Osteoblast (primary cell): ENCODE measurements at places on chromosomes 4 and X.

GRCh38 chrX:928606-929005, 283.8 kb downstream of the CRLF2 start:
- no peak for DNase-seq

DNA sequence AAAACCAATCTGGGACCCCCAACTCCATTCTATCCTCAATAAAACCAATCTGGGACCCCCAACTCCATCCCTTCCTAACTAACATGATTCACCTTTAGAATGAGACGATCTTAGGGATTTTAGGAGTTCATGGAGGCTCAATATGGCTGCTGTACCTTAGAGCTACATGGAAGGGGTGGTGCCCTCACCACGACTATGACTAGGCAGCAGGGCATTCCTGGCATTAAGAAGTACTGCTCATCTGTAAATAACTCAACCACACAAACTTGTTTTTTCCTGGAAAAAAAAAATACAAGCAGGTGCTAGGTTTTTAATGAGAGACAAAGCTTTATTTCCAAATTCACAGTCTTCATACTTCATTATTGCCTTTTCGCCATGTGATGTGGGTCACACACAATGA, 346.5 kb upstream of the FAT1 start:
- DNase-seq: no peak

- no peak for DNase-seq
Measured at GRCh38 chrX:155105919-155106318, 34.6 kb downstream of the BRCC3 start.

GRCh38 chrX:151816934-151817333, 82.4 kb downstream of the CNGA2 start:
- peak; percentile 59 for DNase-seq

GRCh38 chr4:1012034-1012739, 761 bp downstream of the FGFRL1 start:
- peak; percentile 96 for DNase-seq

- DNase-seq: no peak
Measured at GRCh38 chr4:177761692-177762091, 319.5 kb upstream of the AGA start.

DNA sequence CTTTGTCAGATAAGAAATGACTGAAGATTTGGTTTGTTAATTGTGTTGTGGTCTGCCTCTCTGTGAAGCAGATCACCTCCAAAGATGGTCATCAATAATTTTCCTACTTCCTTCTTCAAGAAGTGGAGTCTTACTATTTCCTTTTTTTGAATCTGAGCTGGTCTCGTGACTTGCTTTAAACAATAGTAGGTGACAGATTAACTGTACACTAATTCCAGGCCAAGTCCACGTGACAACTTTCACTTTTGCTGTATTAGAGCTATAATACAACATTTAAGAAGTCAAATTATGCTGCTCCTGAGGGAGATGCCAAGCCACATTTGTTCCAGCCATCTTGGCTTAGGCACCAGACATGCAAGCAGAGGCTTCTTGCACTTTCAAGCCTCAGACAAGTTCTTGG, 393.8 kb upstream of the GRID2 start:
- DNase-seq: no peak

DNA sequence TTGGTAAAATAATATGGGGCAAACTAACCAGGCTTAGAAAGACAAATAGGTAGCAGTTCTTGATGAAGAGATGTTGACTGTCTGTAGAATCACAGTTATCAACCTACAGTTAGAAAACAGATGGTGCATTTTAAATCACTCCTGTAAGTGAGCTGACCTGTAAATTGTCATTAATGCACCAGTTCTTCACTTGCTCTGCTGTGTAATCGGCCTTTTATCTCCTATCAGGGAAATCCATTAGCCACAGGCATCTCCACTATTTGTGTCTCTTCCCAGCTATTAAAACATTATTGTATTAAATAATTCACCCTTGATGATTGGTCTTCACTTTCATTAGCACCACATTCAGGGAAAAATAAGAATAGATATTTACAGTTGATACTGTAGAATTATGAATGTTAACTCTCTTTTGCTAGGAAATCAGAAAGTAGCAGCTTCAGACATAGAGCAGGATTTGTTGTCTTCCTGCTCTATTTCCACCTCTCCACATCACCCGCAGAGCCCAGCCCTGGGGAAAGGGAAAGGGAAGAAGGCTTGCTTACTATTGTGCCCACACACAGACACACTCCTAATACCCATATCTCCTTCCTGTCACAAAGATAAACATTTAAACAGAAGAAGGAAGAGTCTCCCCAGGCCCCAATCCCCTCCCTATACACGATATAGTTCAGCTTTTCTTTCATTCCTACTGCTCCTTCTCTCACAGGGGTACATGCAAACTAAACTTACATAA, 97.1 kb downstream of the REELD1 start:
- DNase-seq: no peak

DNA sequence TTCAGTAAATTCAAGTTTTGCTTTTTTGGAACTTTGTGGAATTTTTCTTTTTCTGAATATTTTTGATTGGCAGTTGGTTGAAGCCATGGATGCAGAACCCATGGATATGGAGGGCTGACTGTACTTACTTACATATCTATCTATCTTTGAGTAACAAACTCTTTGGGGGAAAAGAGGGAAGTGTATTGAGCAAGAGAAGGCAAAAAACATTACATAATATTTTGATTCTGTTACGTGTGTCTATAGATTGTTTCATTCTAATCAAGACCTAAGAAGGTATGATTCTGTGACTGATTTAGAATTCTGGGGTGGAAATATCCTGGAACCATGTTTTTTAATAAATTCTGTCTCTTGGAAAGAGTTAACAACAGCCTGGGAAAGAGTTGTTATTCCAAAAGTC, 31.5 kb downstream of the GRSF1 start:
- no peak for DNase-seq

- no peak for DNase-seq
Measured at GRCh38 chr4:74016068-74016467, 17.6 kb upstream of the CXCL5 start.

GRCh38 chrX:78168065-78168464, 28.6 kb upstream of the TAF9B start:
- DNase-seq: no peak

DNA sequence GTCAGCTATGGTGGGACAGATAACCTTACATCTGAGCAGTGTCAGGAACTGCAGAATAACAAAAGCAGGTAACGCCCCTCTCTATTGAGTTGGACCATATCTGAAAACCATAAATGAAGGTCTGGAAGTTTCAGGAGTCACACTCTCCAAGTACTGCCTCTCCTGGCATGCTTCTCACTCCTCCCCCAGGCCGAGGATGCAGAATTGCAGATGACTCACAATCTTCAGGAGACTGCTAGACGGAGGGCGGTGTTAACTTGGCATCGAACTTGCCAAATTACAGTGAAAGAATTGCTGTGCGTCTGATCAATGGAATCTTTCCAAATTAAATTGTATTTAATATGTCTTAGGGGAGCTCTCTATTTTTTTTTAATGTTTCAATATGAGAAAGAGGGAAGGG, 67.1 kb upstream of the TRIM2 start:
- peak; percentile 95 for DNase-seq

DNA sequence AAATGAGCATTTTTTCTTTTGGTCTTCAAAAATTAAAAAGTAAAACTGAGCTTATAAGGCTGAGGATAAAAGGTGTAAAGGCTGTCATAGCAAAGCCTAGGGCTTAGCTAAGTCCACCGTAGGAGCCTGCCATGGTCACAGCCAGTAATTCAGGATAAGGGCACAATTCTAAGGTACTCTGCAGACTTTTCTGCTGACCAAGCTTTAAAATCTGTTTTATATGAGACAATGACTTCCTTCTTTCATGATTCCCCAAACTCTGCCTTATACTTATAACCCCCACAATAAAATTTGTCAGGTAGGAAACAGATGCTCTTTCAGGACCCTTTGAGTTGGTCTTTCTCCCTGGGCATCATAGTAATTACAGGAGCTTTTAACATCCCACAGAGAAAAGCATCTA, 138.5 kb downstream of the COL4A6 start:
- DNase-seq: no peak

GRCh38 chr4:176611951-176612350, 180.8 kb downstream of the VEGFC start:
- DNase-seq: no peak

DNA sequence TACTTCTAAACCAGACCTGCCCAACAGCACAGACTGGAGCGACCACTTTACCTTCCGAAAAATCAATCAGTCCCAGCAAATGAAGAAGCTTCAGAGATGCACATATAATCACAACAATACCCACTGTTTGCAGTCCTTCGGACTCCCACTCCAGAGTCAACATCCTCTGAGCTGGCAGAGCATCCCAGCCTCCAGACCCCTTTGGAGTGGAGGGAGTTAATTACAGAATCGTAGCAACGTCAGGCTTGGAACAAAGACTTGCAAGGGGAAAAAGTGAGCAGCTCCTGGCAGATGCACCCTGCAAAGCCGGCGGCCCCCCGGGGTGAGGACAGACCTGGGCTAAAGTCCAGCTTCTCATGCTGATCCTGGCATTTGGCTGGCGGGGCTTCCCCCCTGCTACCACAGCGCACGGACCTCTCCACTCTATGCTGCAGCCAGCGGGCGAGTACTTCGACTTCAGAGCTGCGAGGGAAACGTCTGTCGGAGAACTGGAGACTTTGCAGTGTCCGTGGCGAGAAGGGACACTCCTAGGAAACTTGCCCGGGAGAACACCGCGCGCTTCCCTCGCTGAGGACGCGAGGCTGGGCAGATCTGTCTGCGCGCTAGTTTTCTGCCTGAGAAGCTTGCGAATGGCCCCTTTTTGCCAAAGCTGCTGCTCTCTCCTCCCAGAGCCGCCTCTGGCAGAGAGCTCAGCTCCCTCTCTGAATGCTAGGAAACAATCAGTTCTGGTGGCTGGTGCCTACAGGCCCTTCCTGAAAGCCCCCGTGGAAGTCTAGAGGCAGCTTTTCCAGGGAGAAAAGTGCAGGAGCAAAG, 283.7 kb downstream of the PACRGL start:
- no peak for DNase-seq

DNA sequence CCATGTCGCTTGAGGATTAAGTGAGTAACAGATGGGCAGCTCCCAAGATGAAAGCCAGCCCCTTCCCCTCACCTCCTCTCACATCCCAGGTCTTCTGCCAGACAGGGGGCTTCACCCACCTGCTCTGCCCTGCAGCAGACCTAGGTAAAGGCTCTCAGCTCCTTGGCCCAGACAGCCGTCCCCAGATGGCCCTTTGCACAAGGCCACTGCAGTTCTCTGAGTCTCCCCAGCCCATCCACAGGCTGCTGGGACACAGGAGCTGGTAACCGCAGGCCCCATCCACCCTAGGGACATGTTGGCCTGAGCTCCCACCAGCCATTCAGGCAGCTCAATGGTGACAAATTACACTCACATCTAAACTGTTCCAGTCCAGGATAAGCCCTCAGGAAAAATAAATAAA, 15.3 kb downstream of the C4orf50 start:
- DNase-seq: peak; percentile 57

- no peak for DNase-seq
Measured at GRCh38 chr4:119240568-119240967, 28.1 kb downstream of the USP53 start.

- DNase-seq: no peak
Measured at GRCh38 chrX:47093860-47094259, 15.6 kb downstream of the RGN start.
